ENCODE measurements at places on chromosomes 1 and 21.

GRCh38 chr1:164755690-164756089 lies 196.7 kb downstream of the PBX1 start:
- DNase-seq, result no peak

GRCh38 chr1:25723250-25723880 lies 76.6 kb upstream of the SELENON start:
- DNase-seq, result no peak

- DNase-seq, result peak; percentile 62
These were observed 888 bp upstream of the COL18A1 start for GRCh38 chr21:45403825-45404729.

DNA sequence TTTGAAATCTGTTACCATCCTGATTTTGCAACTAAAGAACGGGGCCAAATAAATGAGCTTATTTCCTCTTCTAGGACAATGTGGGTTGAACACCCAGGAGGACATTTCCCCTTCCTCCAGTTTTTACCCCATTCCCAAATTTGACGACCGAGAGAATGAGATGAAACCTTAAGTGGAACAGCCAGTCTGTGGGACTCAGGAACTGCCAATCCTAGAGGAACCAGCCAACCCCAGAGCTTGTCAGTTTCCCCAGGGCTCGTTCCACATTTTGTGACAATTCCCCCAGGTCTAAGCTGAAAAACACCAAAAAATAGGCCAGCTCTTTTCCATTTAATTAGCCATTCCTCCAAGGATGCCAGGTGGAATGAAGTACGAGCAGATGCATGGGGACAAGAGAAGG lies 21.3 kb upstream of the MAPKAPK2 start:
- DNase-seq, result no peak

DNA sequence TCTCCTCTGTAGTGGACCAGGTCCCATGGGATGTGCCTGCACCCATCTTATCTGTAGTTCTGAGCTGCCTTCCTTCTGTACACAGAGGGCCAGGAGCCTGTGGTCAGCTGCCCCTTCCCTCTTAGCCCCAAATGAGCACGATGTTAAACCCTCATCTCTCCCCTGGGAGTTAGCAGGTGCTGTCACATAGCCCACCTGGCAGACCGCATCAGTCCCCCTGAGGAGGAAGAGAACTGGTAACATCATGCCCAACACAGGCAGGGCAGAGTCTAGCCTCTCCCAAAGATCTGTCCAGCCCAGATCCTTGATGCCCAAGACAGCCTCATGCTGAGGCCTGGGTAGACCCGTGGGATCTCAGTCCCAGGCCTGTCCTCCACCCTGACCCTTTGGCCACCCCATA lies 4.7 kb downstream of the TIE1 start:
- no peak for DNase-seq

DNA sequence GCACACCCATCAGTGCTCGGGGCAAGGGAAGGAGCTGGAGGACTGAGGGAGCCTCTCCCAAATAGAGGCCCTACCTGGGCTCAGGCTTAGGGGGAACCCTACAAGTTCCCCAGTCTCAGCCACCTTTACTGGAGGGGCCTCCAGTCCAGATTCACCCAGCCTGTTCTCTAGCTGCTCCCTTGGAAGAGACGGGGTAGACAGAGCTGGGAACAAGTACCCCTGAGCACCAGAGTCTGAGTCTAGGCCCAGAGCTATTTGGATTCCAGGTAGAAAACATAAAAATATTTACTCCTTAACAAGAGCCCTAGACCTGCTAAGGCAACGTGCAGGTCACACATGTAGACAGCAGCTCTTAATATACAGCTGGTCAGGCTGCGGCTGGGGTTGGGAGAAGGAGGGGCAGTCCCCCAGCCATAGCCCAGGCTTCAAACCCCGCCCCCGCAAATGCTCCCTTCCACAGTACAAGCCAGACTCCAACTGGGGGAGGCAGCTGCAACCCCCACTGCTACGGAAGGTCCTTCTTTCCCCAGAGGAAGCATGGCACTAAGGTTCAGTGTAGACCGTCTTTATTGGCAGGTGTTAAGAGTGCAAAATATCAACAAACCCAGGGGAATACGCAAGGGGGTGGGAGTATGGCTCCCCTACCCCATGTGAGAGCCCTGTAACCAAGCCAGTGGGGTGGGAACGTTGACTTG lies 8.0 kb downstream of the TENT5B start:
- DNase-seq, result peak; percentile 34

GRCh38 chr1:172373864-172374263 lies 46.6 kb upstream of the C1orf105 start:
- no peak for DNase-seq

GRCh38 chr1:200448034-200448762 lies 38.4 kb upstream of the ZNF281 start:
- DNase-seq, result no peak

GRCh38 chr1:176466514-176466913 lies 3.5 kb downstream of the PAPPA2 start:
- no peak for DNase-seq

DNA sequence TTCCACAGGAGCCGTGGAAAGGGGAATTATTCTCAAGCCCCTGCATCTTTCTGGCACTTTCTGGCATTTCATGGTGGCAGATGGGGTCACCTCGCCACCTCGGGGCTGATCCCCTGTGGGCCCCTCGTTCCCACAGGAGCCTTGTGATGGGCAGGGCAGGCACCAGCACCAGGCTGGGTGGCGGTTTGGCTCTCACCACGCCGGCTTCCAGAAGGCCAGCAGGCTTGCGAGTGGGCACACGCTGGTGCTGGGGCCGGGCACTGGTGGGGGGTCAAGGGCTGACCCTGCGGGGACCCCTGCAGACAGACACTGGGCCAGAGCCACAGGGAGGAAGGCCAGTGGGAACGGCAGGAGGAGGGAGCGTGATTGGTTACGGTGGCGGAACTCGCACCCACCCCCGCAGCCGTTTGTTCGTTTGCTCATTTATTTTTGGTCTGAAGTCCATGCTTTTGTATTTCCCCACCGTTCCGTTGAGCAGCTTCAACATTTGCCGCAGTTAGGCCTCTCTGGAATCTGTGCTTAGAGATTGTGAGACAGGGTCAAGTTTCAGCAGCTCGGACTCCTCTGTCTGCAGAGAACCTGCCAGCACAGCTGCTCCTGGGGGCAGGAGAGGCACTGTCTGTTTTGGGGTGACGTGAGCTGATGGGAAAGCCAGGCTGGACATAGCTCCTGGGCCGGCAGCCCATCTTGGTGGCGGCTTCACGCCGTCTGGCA lies 5.3 kb downstream of the COL18A1 start:
- no peak for DNase-seq

DNA sequence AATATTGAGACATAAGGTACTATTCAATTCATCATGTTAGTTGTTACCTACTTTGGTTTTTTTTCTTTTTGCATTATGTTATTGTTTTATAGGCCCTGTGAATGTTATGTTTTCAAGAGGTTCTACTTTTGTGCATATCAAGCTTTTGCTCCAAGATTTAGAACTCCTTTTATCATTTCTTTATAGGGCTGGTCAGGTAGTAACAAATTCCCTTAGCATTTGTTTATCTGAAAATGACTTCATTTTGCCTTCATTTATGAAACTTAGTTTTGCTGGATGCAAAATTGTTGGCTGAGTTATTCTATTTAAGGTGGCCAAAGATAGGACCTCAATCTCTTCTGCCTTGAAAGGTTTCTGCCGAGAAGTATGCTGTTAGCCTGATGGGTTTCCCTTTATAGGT lies 21.3 kb upstream of the MAB21L3 start:
- DNase-seq, result no peak

- no peak for DNase-seq
These were observed 366.4 kb upstream of the ZP4 start for GRCh38 chr1:238257018-238257621.

GRCh38 chr1:21323091-21323490 lies 32.8 kb upstream of the ECE1 start:
- DNase-seq, result peak; percentile 77

- no peak for DNase-seq
These were observed 197.6 kb upstream of the FOXD3 start for GRCh38 chr1:63124666-63125191.

DNA sequence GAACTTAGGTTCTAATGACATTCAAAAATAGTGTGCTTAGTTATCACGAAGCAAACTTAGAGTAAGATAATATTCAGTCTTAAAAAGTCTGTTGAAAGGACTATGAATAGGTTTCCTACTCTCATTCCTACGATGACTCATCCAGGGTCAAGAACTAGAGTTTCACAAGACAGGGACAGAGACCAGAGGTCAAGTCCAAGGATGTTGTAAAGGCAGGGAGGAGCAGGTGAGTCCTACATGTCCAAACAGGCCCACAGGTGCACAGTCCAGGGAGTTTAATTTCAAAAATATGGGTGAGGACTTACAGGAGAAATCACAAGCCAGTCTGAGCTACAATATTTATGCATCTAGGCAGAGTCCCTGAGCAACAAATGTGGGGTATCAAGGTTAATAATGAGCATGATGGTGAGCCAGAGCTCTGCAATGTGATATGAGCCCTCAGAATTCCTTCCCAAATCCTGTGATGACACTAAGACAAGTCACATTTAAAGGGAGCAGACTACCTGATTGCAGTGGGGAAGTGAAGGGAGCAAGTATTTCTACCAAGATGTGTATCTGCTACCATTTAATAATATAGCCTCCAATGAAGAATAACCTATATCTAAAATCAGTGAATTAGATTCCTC lies 100.0 kb upstream of the NRIP1 start:
- no peak for DNase-seq

DNA sequence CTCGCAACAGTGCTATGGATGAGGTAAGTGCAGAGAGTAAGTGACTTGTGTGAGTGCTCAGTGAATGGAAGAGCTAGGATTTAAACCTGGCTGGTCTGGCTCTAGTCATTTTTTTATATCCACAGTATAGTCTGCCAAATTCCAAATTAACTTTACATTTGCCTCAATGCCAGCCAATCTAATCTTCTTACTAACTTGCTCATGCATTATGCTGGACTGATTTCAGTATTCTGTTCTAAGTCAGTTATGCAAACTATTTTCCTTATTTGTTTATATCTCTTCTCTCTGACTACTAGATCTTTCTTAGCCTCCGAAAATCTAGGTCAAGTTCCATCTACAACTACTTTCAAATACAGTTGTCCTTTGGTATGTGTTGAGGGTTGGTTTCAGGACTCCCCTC lies 133.3 kb downstream of the XPR1 start:
- DNase-seq, result no peak

DNA sequence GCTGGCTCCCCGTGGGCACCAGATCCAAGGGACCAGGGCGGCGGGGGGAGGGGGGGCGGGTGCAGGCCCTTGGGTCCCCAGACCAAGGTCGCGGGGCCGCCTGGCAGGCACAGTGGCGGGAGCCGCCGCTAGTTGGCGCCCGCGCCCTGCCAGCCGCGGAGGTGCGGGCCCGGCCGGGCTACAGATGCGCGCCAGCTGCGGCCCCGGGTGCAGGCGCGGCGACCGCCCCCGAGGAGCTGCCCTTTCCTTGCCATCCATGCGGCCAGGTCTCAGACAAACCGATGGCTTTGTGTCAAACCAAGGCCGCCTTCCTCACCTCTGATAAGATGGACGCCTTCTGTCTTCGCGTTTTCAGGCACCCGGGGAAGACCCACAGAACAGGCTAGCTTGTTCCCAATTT lies 2.2 kb upstream of the RUNX3 start:
- DNase-seq, result peak; percentile 66

DNA sequence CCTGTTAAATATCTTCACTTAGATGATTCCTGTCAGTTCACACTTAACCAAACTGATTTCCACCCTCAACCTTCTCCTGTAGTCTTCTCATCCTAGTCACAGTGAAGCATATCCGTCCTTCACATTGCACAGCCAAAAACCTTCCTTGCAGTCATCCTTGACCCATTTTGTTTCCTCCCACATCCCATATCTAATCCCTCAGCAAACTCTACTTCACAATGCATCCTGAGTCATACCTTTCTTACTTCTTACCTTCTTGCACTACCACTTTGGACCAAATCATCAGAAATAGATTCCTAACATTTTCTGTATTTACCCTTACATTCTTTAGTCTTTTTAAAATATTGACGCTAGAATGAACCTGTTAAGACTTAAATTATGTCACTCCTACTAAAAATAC lies 86.9 kb downstream of the OLFML2B start:
- DNase-seq, result no peak

GRCh38 chr1:5941671-5942070 lies 50.6 kb downstream of the NPHP4 start:
- DNase-seq, result no peak

- no peak for DNase-seq
These were observed 14.0 kb upstream of the AIM2 start for GRCh38 chr1:159090286-159091179.

- no peak for DNase-seq
These were observed 382.8 kb downstream of the AMY1C start for GRCh38 chr1:104132382-104132973.

GRCh38 chr1:33380811-33381210 lies 50.1 kb downstream of the PHC2 start:
- DNase-seq, result no peak

- no peak for DNase-seq
These were observed 620.9 kb downstream of the PLPP3 start for GRCh38 chr1:55958498-55958897.

GRCh38 chr21:39125752-39126485 lies 57.3 kb downstream of the PSMG1 start:
- peak; percentile 67 for DNase-seq

DNA sequence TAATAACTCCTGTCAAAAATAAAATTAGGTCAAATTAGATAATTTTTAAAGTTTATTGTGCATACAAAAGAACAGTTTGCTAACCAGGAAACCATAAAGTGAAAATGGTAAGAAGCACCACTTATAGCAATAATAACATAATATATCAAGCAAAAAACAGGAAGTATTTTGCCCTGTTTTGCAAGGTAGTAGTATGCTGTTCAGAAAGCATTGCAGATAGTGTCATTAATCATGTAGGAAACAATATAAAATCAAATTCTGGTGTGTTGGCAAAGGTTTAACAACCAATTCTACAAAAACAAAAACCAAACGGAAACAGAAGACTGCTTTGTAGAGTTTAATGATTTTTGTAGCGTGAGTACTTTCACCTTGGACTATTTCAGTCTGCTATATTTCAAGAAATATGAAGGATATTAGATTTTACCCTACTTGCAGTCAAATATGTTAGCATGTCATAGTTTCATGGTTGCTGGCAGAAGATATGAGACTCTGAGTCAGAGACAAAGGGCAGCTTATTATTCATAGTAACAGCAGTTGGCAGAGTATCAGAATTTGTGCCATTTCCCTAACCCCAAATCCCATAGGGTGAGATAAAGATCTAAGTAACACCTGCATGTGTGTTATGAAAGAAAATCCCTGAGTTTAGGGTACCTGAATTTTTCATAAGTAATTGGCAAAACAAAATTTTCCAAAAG lies 729.0 kb upstream of the BRINP3 start:
- no peak for DNase-seq

- no peak for DNase-seq
These were observed 92.2 kb downstream of the OSBPL9 start for GRCh38 chr1:51708911-51709760.
